ENCODE measurements at places on chromosomes 6 and 20. TPM values are rescaled to one million over a fixed set of nuclear protein-coding genes. Genes with fewer than 3 reads are reported as not detected.

Gene AFDN
- 24.1 TPM for total RNA-seq

Gene EXOC2
- total RNA-seq = 46.2 TPM

Gene OR2B6
- total RNA-seq = not detected

Gene ATP6V1G2
- total RNA-seq = 1.5 TPM

Gene TGM2
- total RNA-seq = 33.4 TPM

Gene HRH3
- total RNA-seq = not detected

Gene C6orf132
- total RNA-seq = not detected

Gene RSPH3
- total RNA-seq = 5.2 TPM

Gene HEY2
- total RNA-seq = 0.77 TPM

Gene RAET1G
- 0.86 TPM for total RNA-seq

Gene FRK
- 0.57 TPM for total RNA-seq

Gene HLA-DQA1
- total RNA-seq = 0.40 TPM

Gene TBX18
- 8.2 TPM for total RNA-seq

Gene SLC17A3
- not detected for total RNA-seq

Gene CTAGE9
- not detected for total RNA-seq

Gene SIRPB2
- total RNA-seq = not detected

Gene EFCAB8
- total RNA-seq = not detected

Gene AGER
- total RNA-seq = 0.60 TPM

Gene JPH2
- total RNA-seq = 2.1 TPM

Gene TCP11
- 0.06 TPM for total RNA-seq

Gene RWDD1
- total RNA-seq = 51.6 TPM

Gene RSPH9
- total RNA-seq = not detected

Gene NRN1
- total RNA-seq = 38.3 TPM

Gene MYH7B
- not detected for total RNA-seq

Gene CEP250
- 18.4 TPM for total RNA-seq

Gene RFX6
- total RNA-seq = not detected

Gene ADGRF5
- 0.11 TPM for total RNA-seq

Gene ATF6B
- total RNA-seq = 17.7 TPM

Gene CCN6
- not detected for total RNA-seq

Gene TBC1D32
- total RNA-seq = 5.4 TPM

Gene INSM1
- not detected for total RNA-seq

Gene SYCP2
- 1.7 TPM for total RNA-seq

Gene NRSN1
- not detected for total RNA-seq

Gene CLPSL2
- not detected for total RNA-seq

Gene NUS1
- 15.5 TPM for total RNA-seq

Gene WFDC5
- not detected for total RNA-seq

Gene ERVFRD-1
- total RNA-seq = not detected

Gene SNX21
- 21.2 TPM for total RNA-seq

Gene SUPT3H
- 35.8 TPM for total RNA-seq

Gene EYA2
- 1.7 TPM for total RNA-seq

Gene PTCRA
- not detected for total RNA-seq

Gene BTBD9
- total RNA-seq = 6.1 TPM

Gene ALDH5A1
- total RNA-seq = 3.4 TPM

Gene EEF1E1
- total RNA-seq = 101 TPM

Gene TENT5A
- 11.5 TPM for total RNA-seq

Gene SLC22A7
- not detected for total RNA-seq

Gene RNF39
- total RNA-seq = not detected

Gene GGTLC1
- not detected for total RNA-seq

Gene RAET1L
- 0.36 TPM for total RNA-seq

Gene CLDN20
- 0.54 TPM for total RNA-seq

Gene ECT2L
- total RNA-seq = not detected

Gene PLA2G7
- not detected for total RNA-seq

Gene LY6G6F
- not detected for total RNA-seq

Measured in Daoy (cell line).